ENCODE measurements at places on chromosomes 16 and 17. TPM values are rescaled to one million over a fixed set of nuclear protein-coding genes. Genes with fewer than 3 reads are reported as not detected.

The VAT1L gene
- total RNA-seq: 7.1 TPM

The KRT40 gene
- total RNA-seq: not detected

- no peak for DNase-seq
Measured at GRCh38 chr17:31598399-31598782, 206.9 kb downstream of the RAB11FIP4 start.

The BAHCC1 gene
- 5.2 TPM for total RNA-seq

DNA sequence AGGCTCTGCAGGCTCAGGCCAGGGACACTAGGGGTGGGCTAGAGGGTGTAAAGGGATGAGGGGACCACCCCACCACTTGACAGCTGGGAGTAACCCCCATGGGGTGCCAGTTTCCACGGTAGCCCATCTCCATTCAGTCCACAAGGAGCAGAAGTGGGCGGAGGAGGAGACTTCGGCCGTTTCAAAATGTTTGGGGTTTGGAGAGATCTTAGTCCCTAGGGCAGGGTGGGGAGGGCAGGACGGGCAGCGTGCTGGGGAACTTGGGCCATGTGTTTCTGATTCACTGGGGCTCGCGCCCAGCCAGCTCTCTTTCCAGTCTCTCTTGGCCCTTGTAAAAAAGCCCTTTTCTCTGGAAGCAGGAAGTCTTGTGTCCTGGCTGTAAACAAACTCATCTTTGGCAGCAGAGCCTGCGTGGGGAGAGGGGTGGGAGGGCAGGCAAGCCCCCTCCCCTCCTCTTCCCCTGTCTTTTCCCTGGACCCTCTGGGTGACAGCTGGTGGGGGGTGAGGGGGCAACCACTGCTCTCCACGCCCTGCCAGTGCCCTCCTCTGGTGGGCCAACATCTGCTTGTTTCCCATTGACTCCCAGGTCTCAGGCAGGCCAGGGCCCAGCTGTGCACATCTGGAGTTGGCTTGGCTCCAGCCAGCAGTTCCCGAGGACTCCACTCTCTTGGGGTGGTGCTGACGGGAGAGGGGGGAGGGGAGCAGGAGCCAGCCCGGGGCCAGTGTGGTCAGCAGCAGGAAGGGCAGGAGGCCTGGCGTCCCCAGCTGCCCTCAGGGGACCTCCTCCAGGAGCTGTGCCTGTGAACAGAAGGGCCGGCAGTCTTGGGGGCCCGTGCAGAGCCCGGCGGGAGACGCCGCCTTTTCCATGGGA lies 8.1 kb downstream of the CYGB start:
- peak; percentile 96 for DNase-seq

The PRSS22 gene
- not detected for total RNA-seq

The TNS4 gene
- total RNA-seq: not detected

DNA sequence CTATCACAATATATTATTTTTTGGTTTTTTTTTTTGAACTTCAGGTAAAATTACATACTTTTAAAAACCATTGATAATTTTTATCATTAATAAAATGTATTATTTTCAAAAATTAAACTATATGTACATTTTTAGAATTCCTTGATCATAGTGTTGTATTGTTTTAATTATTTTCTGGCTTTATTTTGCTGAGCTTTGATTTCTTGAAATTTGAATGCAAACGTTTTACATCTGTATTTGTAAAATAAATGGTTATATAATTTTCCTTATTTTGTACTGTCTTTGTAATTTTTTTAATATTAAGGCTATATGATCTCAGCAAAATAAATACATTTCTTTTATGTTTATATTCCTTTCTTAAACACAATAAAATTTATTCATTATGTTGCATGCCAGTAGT lies 125.6 kb downstream of the KIF2B start:
- no peak for DNase-seq

- peak; percentile 37 for DNase-seq
Measured at GRCh38 chr16:90020838-90021382, 1.7 kb upstream of the DBNDD1 start.

DNA sequence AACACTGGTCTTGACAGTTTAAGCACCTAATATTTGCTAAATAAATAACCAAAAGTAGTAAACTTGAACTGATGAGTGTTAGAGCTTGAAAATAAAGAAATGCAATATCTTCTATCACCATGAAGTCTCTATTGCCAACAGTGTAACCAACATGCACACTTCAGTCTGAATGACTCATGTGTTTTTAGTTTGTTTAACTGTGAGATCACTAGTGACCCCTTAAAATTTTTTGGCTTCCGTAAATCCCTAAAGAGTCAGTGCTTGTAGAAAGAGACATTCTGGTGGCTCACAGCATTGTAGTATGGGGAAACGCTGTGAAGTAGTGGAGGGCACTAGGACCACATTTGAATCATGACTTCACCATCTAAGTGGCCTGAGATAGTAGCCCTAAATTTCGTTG lies 341.1 kb downstream of the PMP22 start:
- DNase-seq: peak; percentile 41

DNA sequence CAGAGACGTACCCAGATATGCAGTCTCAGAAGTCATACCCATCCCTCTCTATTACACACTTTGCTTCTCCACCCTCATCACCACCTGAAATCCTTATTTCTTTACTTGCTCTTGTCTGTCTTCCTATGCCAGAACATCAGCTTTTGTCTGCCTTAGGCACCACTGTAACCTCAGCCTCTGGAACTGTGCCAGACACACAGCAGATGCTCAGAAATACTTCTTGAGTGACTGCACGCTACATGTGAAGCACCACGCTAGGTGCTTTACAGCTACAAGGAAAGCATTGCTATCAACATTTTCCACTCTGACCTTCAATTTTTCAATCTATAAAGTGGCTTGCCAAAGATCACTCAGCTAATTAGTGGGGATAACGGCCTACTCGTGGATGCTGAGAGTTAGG lies 226.8 kb downstream of the CHD9NB start:
- DNase-seq: no peak

GRCh38 chr17:68057531-68057952 lies 22.0 kb downstream of the KPNA2 start:
- peak; percentile 60 for DNase-seq

GRCh38 chr17:79361873-79362771 lies 248.7 kb downstream of the RBFOX3 start:
- no peak for DNase-seq

The KRTAP4-9 gene
- not detected for total RNA-seq

DNA sequence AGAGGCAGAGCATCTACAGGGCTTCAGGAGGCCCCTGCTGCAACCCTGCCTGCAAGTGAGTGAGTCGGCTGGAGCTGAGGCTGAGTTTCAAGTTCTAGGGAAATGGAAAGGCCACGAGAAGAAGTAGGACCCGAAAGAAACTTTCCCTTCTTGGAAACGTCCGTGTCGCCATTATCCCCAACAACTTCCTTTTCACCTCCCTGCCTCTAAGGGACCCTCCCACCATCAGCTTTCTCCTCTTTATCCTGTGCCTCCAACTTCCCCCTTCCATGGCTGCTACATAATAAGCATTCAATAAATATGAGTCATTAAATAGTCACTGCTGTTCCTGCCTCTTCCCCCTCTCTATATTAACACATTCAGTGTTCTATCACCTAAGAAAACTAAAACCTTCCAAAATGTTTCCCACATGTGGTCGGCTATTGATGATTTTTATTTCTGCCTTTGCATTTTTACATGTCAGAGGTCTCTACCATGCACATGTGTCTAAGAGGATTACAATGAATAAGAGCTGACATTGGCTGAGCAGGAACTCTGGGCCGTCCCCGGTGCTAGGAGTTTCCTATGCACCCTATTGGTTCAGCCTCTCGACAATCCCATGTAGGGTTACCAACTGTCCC lies 115.9 kb upstream of the TNRC6C start:
- peak; percentile 75 for DNase-seq

DNA sequence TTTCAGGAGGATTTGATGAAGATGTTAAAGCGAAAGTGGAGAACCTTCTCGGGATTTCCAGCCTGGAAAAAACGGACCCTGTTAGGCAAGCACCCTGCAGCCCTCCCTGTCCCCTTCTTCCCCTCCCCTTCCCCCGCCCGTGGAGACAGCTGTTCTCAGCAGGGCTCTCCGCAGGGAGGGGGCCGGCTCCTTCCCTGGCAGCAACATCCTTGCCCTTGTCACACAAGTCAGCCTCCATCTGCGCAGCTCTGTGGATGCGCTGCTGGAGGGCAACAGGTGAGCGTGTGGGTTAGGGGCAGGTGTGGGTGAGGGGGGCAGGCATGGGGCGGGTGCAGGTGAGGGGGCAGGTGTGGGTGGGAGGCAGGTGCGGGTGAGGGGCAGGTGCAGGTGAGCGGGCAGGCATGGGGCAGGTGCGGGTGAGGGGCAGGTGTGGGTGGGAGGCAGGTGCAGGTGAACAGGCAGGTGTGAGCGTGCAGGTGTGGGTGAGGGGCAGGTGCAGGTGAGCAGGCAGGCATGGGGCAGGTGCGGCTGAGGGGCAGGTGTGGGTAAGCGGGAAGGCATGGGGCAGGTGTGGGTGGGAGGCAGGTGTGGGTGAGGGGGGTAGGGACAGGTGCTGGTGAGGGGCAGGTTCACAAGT lies 9.4 kb downstream of the CYBC1 start:
- DNase-seq: peak; percentile 15

The XPO6 gene
- total RNA-seq: 163 TPM

The PPP1R27 gene
- not detected for total RNA-seq

GRCh38 chr16:35506898-35507194 lies 2047.4 kb downstream of the TP53TG3F start:
- no peak for DNase-seq

DNA sequence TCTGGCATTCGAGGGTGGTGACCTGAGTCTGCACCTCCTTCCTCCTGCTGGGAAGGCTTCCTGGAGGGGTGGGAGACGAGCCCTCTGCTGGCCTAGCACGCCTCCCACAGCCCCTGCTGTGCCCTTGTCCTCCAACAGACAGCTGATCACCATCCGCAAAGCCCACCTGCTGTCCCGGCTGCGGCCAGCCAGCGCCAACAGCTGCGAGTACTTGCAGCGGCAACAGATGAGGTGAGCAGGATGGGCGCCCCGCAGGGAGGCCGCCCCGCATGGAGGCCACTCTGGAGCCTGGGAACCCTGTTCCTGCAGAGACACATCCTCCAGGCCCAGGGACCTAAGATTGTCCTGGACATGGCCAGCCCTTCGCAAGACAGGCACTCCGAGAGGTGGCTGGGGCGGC lies 21.6 kb downstream of the UBALD1 start:
- DNase-seq: no peak

The EPN3 gene
- total RNA-seq: not detected

DNA sequence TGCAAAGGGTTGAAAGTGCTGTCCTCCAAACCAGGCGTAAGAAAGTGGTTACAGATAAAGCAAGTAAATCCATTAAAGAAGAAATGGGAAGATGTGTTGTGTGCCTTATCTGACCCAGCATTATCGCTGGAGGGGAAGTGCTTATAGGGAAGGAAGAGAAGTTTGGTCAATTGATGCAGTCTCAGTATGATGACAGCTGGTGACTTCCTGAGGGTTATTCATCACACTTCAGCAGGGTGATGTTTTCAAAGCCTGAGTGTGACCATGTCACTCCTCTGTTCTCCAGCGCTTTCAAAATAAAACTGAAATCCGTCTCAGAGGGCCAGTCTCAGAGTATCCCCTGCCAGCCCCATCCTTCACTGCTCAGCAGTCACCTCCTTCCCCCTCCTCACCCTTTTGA lies 505.4 kb upstream of the RBFOX1 start:
- no peak for DNase-seq

The ZP2 gene
- not detected for total RNA-seq

DNA sequence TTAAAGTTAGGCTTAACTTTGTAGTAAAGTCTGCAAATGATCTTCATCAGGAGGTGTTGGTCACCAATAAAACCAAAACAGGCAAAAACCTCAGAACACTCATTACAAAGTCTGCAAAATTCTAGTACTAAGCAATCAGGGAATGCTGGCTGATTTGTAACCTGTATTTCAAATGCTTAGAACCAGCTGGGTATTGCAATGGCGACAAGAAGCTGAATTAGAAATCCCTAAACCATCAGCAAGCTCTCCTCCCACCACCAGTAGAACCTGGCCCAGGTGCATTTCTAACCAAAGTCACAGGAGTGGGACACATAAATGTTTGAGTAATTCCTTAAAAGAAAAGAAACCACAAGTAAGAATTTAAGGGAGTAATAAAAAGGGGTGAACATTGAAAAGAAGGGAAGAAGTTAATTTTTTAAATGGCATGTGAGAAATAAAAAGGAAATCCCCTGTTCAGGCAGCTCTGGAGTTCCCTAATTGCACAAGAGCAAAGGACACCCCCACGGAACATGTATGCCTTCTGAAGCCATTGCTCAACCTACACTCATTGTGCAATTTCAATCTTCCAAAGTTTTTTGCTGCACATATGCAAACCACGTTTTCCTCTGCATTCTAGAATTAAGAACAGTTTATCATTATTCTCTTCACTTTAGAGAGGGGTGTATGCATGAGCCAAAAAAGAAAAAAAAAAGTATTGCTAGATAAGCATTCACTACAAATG lies 102.9 kb downstream of the HIC1 start:
- DNase-seq: peak; percentile 92

DNA sequence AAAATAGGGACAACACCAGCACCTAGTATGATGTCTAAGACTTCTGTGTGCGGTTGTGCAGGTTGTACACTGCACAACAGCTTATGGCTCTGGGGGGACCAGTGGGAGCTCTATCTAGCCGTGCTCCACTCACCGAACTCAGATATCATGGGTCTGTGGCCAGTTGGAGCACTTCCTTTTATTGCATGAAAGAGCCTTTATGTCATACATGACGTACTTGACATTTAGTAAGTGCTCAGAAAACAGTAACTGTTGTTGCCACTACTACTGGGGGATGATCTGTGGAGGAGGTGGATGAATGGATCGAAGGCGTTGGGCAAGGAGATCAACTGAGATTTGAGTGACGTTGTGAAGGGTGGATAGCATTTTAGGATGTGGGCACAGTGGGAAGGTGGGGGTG lies 368.8 kb downstream of the SNX29 start:
- DNase-seq: no peak

- DNase-seq: peak; percentile 38
Measured at GRCh38 chr17:77439189-77440018, 298.6 kb downstream of the SEC14L1 start.

The RASD1 gene
- total RNA-seq: 0.89 TPM

The IL17C gene
- not detected for total RNA-seq

- no peak for DNase-seq
Measured at GRCh38 chr16:52128361-52128760, 418.6 kb downstream of the TOX3 start.

The EXOSC6 gene
- 33.6 TPM for total RNA-seq

- peak; percentile 59 for DNase-seq
Measured at GRCh38 chr17:7393613-7394451, 493 bp downstream of the PLSCR3 start.

Data from GM23248 (cell line).